ENCODE measurements at places on chromosomes 5 and 9.
A peak's percentile ranks its signal among the peaks of the same experiment; 100 is the strongest.

DNA sequence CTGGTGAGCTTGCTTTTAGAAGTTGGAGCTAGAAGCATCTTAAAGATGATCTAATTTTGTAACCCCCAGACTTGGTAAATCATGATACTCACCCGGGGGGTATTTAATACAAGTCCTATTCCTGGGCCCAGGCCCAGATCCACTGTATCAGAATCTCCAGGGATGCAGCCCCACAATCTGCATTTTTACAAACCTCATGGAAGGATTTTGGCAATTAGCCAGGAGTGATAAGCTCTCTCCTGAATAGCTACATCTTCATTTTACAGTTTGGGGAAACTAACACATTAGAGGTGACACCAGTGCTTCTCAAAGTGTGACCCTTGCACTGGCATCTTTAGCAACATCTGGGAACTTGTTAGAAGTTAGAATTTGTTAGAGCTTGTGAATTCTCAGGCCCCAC is 31.2 kb upstream of the OTP start:
- DNase-seq: no peak

DNA sequence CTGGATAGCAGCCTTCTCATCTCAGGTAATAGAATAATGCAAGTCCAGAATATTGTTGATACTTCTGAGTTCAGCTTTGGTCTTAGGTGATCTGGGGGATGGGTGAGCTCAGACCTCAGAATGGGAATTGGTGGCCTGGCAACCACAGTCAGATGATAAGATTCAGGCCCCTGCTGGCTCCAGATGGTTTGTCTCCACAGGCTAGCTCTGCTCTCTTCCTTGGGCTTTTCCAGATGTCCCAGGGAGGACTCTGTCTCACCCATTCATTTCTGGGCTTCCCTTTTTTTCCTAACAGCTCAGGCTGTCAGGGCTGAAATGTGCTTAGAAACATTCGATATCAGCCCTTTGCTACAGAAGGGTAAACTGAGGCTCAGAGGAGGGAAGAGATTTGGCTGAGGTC is 17.6 kb upstream of the TNFSF15 start:
- no peak for DNase-seq

DNA sequence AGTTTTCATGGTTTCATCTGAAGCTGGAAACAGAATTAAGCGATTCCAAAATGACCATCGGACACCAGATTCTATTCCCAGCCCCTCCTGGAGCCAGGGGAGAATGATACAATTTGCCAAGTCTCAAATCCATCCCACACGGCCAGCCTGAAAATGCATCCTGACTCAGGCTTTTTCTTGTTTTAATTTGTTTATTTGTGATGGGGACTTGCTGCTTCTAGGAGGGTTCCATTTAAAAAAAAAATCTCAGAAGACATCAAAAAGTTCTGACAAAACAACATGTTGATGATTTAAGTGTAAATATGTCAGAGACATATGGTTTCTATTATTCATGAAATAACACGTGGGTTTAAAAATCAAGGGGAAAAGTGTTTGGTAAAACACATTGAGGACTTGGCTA is 173.2 kb downstream of the GAS1 start:
- DNase-seq: no peak

GRCh38 chr5:121182788-121183490 is 668.7 kb upstream of the FTMT start:
- DNase-seq: peak; percentile 5

- DNase-seq: no peak
Measured at GRCh38 chr5:147857302-147858129, 21.0 kb upstream of the SCGB3A2 start.

GRCh38 chr5:128538250-128539037 is 399 bp upstream of the FBN2 start:
- no peak for DNase-seq

GRCh38 chr5:134549714-134550113 is 24.2 kb downstream of the JADE2 start:
- no peak for DNase-seq

DNA sequence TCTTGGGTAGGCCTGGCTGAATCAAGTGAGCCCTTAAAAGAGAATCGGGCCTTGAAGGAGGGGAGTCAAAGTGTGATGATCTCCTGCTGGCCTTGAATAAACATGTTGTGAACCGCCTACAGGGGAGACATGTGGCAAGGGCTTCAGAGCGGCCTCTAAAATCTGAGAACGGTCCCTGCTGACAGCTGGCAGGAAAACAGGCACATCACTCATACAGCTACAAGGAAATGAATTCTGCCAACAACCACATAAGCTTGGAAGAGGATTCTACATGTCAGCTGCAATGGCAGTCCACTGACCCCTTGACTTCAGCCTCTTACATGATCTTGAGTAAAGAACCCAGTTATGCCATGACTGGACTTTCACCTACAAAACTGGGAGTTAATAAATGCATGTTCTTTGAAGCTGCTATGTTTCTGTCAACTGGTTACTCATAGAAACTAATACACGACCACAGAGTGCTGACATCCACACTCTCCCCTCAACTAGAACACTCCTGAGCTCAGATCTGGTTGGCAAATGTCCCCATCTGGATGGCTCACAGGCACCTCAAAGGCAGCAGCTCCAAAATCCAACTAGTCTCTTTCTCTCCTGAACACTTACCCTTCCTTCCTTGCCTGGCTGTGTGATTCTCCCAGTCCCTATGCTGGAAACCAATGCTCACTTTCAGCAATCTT is 333.1 kb downstream of the ASTN2 start:
- no peak for DNase-seq

GRCh38 chr5:17482790-17483189 is 15.2 kb upstream of the TAF11L2 start:
- no peak for DNase-seq

DNA sequence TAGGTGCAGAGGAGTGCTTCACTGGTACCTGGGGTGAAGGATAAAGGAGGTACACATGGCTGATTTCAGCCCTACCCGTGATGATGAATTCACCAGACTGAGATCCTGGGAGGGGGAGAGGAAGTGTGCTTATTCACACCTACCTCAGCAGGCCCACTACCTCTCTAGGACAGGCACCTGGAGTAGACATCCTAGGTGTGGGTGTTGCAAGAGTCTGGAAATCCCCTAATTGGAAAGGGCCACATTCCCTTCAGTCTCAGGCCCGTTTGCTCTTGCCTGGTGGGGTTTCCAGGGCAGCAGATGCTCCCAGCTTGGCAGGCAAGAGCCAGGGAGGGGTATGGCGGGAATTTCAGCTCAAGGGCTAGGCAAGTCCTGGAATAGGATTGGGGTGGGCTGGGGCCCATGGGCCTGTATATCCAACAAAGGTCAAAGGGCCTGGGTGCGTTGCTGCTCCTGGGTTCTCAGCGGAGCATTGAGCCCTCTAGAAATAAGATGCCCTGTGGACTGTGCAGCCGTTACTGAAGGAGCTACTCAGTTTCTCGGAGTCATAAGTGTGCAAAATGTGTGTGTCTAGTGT is 5.8 kb upstream of the CCL21 start:
- peak; percentile 14 for DNase-seq

DNA sequence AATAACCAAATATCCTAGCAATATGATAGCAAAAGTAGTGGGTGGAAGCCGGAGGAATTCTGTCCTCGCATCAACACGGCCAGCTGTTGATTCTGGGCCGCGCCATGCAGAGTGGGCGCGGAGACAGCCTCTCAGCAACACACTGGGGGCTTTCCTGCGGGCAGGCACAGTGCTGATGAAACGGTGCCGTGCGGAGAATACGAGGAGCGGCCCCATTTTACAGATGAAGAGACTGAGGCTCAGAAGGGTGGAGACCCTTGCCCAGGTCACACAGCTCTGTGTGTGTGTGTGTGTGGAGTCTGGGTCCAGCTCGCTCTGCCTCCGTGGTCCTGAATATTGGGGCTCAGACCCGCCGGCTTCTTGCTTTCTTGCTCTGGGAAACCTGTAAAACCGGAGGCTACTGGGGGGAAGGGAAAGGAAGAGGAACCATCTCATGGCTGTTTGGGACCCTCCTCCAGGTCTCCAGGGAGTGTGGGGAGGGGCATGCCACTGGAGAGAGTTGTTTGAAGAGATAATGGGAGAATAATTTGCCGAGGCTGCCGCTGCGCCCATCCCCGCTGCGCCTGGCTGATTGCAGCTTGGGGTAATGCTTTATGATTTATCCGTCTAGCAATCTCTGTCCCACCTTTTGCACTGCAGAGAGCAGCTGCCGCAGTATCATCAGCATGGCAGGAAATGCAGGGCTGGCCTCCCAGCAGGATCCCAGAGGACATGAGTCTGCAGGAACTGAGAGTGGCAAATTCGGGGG is 36.6 kb downstream of the NCS1 start:
- DNase-seq: no peak

- DNase-seq: no peak
Measured at GRCh38 chr5:43274435-43275114, 38.6 kb downstream of the HMGCS1 start.

- DNase-seq: peak; percentile 80
Measured at GRCh38 chr5:17154211-17154996, 63.0 kb upstream of the BASP1 start.

DNA sequence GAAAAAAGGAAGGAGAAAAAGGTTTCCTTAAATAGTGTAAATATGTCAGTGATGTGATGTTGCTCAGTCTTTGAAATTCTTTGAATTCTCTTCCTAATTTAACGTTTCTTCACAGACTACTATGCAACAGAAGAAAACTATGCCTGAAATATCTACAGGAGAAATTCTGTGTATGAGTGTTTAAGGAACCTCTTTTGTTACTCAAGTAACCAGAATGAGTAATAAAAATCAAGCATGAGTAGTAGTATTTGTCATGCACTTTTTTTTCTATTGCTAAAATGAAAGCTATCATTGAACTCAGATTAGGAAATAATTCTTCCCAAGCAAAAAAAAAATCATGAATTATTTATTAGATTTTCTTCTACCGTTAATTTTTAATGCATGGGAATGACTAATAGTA is 20.3 kb upstream of the THG1L start:
- DNase-seq: no peak

DNA sequence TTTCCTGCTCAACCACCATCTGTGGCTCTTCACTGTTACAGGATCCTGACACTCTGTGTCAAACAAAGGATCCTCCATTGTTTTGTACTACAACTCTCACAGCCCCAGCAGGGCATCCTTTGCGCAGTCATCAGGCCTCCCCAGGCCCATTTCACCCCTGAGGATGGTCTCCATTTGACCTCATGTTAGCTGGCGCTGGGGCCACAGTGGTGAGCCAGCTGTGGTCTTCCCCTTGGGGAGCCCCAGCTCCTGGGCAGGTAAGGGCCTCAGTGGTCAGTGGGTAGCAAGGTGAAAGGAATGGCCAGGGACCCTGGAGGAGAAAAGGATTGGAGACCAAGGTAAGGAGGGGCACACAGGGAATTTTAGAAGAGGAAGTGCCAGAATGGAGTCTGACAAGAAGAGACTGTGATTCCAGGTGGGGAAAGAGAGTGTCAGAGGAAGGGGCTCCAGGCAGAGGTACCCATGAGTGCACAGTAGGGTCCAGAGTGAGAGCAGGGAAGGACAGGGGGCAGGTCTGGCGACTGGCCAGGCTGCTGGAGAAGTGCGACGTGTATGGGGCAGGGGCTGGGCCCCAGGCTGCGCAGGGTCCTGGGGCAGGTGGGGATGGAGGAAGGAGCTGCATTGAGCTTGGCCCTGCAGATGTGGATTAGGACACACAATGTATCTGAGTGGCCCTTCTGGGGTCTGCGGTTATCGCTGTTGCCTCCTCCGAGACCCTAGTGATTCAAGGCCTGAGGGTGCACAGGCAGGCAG is 109.9 kb downstream of the PHF2 start:
- DNase-seq: no peak

DNA sequence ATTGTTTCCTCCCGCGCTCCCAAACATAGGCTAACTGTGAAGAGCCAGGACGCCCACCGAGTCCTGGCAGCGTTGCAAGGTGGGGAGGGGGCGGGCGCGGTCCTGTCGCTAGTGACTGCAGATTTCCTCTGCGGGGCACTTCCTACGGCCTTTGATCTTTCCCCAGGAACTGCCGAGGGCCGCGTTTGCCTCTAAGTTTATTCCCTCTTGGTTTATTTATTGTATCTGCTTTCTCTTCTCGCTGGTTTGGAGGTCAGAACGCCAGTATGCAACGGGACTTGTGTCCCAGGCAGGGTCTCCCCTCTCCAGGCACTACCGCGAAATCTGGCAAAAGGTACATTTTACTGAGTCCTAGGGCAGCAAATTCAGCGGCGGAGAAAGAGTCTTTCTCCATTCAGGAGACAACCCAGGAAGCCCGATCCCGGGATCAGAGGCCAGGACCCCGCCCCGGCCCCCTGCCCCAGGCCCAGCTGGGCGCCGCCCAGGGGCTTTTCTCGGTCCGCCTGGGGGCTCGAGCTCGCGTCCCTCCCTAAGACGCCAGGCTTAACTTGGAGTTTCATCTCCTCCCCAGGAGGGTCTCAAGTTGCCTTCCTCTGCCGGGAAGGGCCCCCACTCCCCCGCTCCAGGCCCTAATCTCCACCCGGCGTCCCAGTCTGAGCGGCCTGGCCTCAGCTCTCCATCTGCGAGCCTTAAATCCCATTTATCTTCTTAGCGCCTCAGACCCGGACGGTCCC is 884 bp upstream of the EGFLAM start:
- DNase-seq: no peak

DNA sequence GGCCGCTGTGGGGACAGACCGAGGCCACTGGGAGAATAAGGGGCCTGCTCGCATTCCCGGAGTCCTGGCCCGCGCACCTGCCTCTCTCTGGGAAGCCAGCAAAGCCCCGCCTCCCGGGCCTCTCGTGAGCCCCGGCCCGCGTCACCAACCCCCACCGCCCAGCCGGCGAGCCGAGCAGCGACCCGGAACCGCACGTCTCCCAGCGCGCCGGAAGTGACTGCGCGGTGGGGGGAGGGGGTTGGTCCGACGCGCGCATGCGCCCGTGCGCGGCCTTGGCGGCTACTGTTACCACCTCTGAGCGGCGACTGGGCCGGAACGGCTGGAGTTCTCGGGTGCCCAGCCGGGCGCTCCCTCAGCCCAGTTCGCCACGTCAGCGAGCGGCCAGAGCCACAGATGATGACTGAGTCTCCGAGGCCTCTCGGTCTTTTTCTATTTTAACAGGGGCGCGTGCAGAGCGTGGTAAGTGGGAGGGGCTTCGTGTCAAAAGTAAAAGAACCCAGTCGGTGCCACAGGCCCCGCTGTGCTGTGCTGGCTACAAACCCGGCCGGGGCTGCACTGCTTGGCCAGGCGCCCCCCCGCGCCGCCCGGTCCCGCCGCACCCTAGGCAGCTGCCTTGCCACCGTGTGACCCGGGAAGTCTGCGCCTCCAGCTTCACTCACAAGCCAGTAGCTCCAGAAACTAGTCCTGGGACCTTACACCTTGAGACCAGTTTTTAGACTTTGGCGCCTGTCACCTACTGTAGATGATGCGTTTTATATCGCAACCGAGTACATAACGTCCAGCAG is at the start of gene GOLGA1:
Gene GOLGA1, minus strand, starts transcription at position 190 of the 785 bp plus-strand sequence. CDS start 2,372 bp downstream, outside the sequence.
- peak; percentile 50 for DNase-seq

- DNase-seq: no peak
Measured at GRCh38 chr9:87431837-87432236, 65.8 kb upstream of the DAPK1 start.
